CD14-positive monocyte (primary cell): ENCODE measurements at places on chromosomes 1 and 21.

- no peak overlapping the region for H3K4me3 ChIP-seq
- DNase-seq = no peak
- H3K36me3 ChIP-seq = peaks cover 69% of the 10 kb centered on the region
- no peaks in the 10 kb centered on the region for H3K4me1 ChIP-seq
- no peaks in the 10 kb centered on the region for H3K27me3 ChIP-seq
These were observed 8.0 kb downstream of the RRP1 start for GRCh38 chr21:43797415-43797814.

DNA sequence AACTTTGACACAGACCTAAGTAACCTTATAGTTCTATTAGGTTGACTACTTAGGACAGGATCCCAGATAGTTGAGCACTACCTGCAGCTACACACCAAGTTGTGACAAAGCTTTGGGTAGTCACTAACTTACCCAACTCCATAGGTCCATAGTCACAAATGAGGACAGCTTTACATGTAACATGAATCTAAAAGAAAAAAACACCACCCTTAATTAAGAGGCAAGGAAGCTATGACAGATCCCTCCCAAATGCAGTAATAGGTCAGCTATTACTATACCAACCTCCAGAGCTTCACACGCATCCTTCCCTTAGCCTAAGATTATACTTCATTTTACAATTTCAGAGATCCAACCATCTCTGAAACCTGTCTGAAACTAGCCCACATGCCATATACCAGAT, 12.7 kb upstream of the RAB42 start:
- H3K4me3 ChIP-seq = no peak overlapping the region
- no peak overlapping the region for H3K27ac ChIP-seq
- peaks cover 34% of the 10 kb centered on the region for H3K4me1 ChIP-seq
- DNase-seq = no peak
- H3K36me3 ChIP-seq = peaks cover 21% of the 10 kb centered on the region
- no peaks in the 10 kb centered on the region for H3K27me3 ChIP-seq

GRCh38 chr1:170618421-170618820, 45.5 kb upstream of the PRRX1 start:
- DNase-seq = no peak
- no peaks in the 10 kb centered on the region for H3K36me3 ChIP-seq
- no peaks in the 10 kb centered on the region for H3K27me3 ChIP-seq

GRCh38 chr1:31910933-31911332, 27.2 kb downstream of the PTP4A2 start:
- peak overlapping the region; percentile 50 for H3K27ac ChIP-seq
- peaks cover 96% of the 10 kb centered on the region for H3K36me3 ChIP-seq
- H3K4me3 ChIP-seq = no peak overlapping the region
- peak; percentile 54 for DNase-seq

GRCh38 chr1:232134365-232134764, 495.6 kb downstream of the SIPA1L2 start:
- no peaks in the 10 kb centered on the region for H3K27me3 ChIP-seq
- H3K4me1 ChIP-seq = no peaks in the 10 kb centered on the region
- no peaks in the 10 kb centered on the region for H3K36me3 ChIP-seq
- H3K4me3 ChIP-seq = no peak overlapping the region
- no peak overlapping the region for H3K27ac ChIP-seq

GRCh38 chr21:41764558-41765419, 2.1 kb downstream of the RIPK4 start:
- no peak overlapping the region for H3K27ac ChIP-seq
- H3K4me3 ChIP-seq = no peak overlapping the region
- H3K36me3 ChIP-seq = no peaks in the 10 kb centered on the region
- peaks cover 76% of the 10 kb centered on the region for H3K4me1 ChIP-seq
- H3K27me3 ChIP-seq = peaks cover 66% of the 10 kb centered on the region

- no peak overlapping the region for H3K4me3 ChIP-seq
- no peaks in the 10 kb centered on the region for H3K36me3 ChIP-seq
- no peaks in the 10 kb centered on the region for H3K4me1 ChIP-seq
- no peak for DNase-seq
- no peak overlapping the region for H3K27ac ChIP-seq
These were observed 64.4 kb downstream of the KCTD3 start for GRCh38 chr1:215631489-215631888.

GRCh38 chr1:51172811-51173210, 63.3 kb upstream of the RNF11 start:
- H3K27ac ChIP-seq = peak overlapping the region; percentile 45
- peak overlapping the region; percentile 44 for H3K4me3 ChIP-seq
- peak; percentile 36 for DNase-seq
- no peaks in the 10 kb centered on the region for H3K27me3 ChIP-seq

DNA sequence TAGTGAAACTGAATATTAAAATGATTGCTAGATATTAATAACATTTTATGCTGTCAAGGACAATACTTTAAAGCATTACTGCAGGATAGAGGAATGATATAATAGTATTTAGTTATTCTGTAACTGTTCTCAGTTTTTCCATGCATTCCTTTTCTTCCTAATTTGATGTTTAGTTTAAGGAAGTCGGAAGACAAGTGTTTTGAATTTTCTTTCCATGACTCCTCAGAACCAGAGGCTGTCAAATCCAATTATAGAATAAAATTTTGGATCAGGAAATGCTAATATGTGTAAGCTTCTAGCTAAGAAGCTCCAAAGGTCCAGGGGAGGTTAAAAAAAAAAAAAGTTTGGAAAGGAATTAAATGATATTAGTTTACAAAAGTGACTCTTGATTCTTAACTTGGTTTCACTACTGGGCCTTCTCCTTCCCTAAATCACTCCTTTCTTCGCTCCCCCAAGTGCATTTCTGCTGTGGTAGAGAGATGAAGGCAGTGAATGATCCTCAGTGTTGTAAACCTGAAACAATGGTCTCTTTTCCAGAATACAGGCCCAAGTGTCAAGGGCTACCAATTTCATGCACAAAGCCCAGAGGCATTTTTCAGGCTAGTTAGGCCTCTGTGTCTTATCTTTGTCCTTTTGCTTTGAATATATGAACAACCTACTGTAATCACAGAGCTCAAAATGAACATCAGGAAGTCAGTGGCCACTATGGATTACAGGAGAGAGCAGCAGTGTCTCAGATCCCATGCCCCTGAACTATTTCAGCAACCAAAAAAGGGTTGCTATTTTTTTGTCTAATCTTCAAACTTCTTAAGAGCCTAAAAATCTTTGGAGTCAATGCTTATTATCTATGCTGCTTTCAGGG, 6.2 kb downstream of the ADSS2 start:
- peaks cover 24% of the 10 kb centered on the region for H3K4me1 ChIP-seq
- no peak for DNase-seq
- peaks cover 2% of the 10 kb centered on the region for H3K36me3 ChIP-seq
- no peaks in the 10 kb centered on the region for H3K27me3 ChIP-seq
- H3K4me3 ChIP-seq = no peak overlapping the region
